Left lung (tissue), 14 donors: ENCODE measurements at places on chromosomes 4 and X. TPM values are rescaled to one million over a fixed set of nuclear protein-coding genes. Genes with fewer than 3 reads are reported as not detected.

The CNGA1 gene
- 1.9 TPM for polyA plus RNA-seq

The SPP1 gene
- polyA plus RNA-seq = 55.2 TPM

The RTL5 gene
- polyA plus RNA-seq = 29.8 TPM

The LDB2 gene
- polyA plus RNA-seq = 79.5 TPM

GRCh38 chr4:165328708-165329107 is 1.2 kb downstream of the MSMO1 start:
- DNase-seq = no peak

DNA sequence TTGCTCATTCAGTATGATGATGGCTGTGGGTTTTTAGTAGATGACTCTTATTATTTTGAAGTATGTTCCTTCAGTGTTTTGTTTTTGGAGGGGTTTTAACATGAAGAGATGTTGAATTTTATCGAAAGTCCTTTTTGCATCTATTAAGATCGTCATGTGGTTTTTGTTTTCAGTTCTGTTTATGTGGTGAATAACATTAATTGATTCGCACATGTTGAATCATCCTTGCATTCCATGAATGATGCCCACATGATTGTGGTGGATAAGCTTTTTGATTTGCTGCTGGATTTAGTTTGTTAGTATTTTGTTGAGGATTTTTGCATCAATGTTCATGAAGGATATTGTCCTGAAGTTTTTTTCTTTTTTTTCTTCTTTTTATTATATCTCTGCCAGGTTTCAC is 347.4 kb upstream of the EPHA5 start:
- no peak for DNase-seq

GRCh38 chr4:4289597-4289940 is 385 bp downstream of the LYAR start:
- DNase-seq = no peak

DNA sequence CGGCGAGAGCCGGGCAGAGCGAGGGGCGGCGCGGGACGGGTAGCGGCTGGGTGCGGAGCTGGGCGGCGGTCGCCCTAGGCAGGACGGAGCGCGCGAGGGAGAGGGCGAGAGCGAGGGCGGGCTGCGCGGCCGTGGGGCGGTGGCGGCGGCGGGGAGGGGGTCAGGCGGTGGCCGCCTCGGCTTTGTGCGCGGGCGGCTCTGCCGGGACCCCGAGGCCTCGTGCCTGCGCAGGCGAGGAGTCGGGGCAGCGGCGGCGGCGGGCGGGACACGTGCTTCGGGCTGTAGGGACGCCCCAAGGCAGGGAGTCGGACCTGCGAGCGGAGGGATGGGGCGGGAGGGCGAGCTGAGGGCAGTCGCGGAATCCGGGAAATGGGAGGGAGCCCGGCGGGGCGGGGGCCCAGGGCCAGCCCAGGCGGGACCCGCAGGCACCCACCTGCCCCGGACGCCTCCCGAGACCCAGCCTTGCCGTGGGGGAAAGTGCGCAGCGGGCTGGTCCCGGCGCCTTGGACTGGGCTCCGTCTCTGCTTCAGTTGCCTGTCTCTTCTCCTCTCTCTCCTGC is 465 bp downstream of the BMPR1B start:
- DNase-seq = no peak

DNA sequence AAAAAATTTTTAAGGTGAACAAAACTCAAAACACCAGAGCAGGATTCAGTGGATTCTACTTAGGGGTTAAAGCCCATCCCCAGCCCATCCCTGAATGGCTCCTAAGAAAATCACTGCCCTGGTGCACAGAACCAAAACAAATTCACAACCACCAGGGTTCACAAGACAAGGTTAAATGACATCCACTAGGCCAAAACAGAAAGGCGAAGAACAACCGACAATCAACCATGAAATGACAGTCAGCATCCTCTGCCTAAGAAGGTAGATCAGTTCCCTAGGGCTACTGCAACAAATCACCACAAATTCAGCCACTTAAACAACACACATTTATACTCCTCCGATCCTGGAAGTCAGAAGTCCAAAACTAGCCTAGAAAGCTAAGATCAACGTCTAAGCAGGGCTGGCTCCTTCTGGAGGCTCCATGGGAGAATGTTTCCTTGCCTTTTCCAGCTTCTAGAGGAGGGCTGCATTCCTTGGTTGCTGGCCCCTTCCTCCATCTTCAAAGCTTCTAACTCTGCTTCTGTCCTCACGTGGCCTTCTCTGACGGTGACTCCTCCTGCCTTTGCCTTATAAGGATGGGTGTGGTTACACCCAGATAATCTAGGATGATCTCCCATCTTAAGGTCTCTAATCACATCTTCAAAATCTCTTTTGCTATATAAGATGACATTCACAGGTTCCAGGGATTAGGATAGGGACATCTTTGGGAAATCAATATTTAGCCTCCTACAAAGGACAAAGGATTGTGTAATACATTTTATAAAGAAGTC is 1.8 kb downstream of the CCNQ start:
- DNase-seq = no peak

DNA sequence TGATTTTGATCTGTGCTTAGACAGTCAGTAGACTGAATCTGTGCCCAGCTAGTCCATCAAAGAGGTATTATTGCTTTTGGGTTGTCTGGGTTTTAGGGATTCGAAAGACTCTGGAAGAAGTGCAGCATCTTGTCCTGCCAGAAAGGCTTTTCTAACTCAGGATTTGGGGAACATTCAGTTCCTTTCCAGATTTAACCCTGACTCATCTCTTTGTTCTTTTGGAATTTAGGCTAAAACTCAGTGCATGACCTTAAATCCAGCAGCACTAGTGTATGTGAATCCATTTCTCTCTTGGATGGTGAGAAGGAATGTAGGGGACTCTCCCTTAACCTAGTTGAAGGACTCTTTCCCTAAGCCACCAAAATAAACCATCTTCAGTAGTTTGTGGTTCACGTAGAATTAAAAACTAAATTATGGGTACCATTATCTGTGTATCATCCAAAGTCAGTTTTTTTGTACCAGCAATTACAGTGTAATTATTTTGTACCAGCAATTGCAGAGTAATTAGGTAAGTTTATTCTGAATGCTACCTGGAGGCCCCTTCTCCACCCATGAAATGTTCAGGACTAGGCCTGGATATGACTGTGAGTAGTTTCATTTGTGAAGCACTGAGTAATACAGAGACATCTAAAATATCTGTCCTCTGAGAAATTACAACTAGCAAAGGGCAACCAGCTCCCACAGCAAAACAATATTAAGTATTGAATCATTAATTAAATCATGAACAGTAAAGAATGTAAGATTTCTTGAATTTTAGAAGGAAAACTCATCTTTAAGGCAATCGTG is 384.0 kb downstream of the TMA16 start:
- no peak for DNase-seq

DNA sequence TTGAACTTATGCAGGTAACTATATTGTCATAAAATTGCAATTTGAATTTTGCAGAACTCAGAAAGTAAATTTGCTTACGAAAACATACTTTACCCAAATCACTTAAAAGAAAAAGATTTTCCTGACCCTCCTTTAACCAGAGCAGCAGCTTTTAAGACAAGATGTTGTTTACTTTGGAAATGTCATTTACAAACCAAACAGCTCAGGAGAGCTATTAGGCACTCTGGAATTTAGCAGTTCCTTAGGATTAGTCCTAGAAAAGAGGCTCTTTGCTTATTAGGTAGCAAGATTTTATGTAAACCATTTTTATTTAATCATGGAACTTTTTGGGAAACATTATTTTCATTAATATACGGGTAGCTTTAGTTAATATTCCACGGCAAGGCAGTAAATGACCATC is 765.7 kb upstream of the POU3F4 start:
- no peak for DNase-seq

DNA sequence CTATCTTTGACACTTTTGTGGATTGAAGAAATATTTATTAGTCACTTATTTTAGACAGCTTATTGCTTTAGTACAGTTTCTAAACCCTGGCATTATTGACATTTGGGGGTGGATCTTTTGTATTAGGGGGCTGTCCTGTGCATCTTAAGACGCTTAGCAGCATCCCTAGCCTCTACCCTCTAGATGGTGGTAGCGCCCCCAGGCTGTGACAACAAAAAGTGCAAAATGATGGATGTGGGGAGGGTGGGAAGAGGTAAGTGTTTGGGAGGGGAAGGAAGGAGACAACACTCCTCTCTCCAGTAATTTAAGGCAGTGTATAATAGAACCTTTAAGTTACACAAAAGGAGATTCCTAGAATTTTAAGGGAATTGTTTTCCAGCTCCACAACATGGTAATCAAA is 1210.6 kb downstream of the C4orf33 start:
- DNase-seq = no peak

GRCh38 chr4:10783351-10783750 is 98.8 kb upstream of the CLNK start:
- no peak for DNase-seq
